Mammary epithelial cell (primary cell): ENCODE measurements at places on chromosomes 16 and 17. TPM values are rescaled to one million over a fixed set of nuclear protein-coding genes. Genes with fewer than 3 reads are reported as not detected.

The SEPTIN12 gene
- total RNA-seq: not detected in 2 replicates

The KRT24 gene
- total RNA-seq: not detected

The MAPT gene
- 0.40 and 0.54 TPM in 2 replicates for total RNA-seq

The NTN1 gene
- total RNA-seq: 10.7 and 18.6 TPM in 2 replicates

The DRC7 gene
- not detected in 2 replicates for total RNA-seq

The OR4D1 gene
- not detected for total RNA-seq

The MT4 gene
- total RNA-seq: not detected in 2 replicates

The SLC2A4 gene
- total RNA-seq: not detected

The IKZF3 gene
- total RNA-seq: 0.02 TPM in 1 of 2 replicates, not detected in the other

The SDR42E2 gene
- not detected in 2 replicates for total RNA-seq

The PPM1E gene
- total RNA-seq: 0.09 and 0.40 TPM in 2 replicates

GRCh38 chr17:17403899-17404576 is 72.8 kb upstream of the MED9 start:
- DNase-seq: no peak

- DNase-seq: peak; percentile 48
These were observed 465.9 kb upstream of the ERCC4 start for GRCh38 chr16:13453938-13454553.

DNA sequence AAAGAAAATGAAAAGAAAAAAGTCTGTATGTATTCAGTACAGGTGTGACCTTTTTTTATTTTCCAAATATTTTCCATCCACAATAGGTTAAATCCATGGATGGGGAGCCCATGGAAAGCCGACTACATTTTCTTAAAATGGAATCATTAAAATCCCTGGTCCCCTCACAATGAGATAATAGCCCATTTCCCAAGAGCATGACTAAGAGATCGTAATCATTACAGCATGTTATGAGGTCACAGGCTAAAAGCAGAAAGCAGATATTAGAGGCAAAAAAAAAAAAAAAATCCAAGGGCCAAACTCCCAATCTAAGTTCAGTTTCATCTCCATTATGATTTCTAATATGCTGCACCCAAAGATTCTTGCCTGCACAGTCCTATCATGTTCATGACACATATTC is 44.7 kb downstream of the CYTH1 start:
- DNase-seq: peak; percentile 73

DNA sequence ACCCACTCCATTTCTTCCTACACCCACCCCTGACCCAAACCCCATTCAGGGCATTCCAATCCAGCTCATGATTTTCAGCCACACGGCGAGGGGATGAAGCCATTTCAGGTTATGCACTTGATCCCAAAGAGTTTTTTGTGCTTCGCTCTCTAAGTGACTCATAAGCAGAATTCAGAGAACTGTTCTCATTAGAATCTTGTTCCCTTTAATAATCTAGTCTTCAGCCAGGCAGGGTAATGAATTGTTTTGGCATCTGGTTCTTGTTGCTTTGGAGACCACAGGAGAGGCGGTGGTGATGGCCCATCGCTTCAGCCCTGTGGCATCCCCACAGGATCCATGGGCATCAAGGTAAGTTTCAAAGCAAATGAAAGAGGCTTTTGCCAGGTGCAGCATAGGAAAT is 4.8 kb upstream of the KRT31 start:
- peak; percentile 46 for DNase-seq

DNA sequence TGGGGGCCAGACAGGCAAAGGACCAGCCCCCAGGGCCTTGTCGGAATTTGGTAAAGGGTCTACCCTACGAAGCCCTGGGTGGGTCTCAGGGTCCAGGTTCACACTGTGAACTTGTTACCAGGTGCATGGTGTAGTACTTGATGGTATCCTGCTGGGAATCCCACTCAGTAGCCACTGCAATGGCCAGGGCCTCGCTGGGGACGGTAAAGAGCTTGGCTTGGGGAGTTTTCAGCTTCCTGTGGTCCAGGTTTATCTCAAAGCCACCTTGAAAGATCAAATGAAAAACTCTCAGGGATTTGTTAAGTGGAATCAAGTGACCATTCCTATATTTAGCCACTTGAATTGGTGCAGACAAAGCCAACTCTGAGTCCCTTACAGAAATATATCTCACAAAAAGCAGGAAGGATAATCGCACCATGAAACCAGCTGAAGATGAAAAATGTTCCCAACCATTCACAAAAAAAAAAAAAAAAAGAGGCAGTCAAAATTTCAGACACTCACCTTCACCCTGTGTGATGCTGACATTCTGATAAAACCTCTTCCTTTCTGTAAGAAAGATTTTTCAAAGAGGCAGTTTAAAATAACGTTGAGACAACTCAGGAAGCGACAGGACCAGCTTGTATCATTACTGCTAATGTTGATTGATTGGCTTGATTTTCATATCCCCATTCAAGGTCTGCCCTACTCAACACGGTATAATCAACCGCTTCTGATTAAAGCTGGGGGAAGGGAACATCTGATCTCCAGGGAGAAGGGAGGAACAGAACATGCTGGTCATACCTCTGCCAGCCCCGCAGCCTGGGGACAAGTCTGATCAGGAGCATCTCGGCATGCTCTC is 10.6 kb downstream of the ATPAF2 start:
- no peak for DNase-seq

- no peak for DNase-seq
These were observed 14.4 kb downstream of the RFWD3 start for GRCh38 chr16:74652249-74652648.

DNA sequence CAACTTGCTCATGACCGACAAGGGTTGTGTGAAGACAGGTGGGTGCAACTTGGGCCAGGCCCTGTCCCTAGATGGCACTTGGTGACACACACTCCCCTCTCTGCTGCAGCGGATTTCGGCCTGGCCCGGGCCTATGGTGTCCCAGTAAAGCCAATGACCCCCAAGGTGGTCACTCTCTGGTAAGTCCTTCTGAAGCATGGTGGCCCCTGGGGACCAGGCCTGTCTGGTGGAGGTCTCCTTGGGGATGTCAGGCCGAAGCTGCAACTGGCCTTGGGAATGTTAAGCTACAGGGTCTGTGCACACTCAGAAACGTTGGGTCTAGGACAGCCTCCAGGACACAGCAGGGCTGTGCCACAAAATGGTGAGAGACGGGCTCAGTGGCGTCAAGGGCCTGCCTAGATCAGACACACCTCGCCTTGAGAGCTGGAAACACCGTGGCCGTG is 6.8 kb downstream of the CDK10 start:
- no peak for DNase-seq

DNA sequence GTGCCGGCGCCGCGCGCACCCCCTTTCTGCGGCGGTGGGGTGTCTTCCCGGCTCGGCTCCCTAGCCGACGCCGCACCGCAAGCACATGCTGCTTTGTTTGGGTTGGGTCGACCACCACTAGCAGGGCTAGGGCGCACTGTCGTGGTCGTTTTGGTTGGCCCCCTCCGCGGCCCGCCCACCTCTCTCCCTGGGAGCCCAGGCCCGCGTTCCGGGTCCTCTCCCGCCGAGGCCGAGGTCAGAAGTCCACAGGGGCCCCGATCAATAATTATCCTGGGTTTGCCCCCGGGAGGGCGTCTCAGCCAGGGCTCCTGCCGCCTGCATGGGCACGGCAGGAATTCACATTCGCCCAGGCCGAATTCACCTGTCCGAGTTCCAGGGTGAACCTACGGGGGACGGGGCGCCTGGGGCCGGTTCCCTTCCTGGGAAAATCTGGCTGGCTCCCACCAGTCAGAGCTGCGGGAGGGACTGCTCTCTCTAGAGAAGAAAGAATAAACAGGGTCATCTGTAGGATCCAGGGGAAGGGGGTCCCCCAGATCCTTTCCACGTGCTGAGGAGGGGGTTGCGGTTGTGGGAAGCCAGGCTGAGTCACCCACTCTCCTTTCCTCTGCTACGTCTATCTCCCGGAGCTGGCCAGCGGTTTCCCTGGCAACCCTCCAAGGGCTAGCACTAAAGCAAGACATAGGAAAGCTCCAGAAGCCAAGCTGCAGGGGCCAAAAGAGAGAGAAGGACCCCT is 584 bp upstream of the STAT5B start:
- DNase-seq: peak; percentile 65

- DNase-seq: no peak
These were observed 27.1 kb downstream of the CRAMP1 start for GRCh38 chr16:1639282-1639681.

GRCh38 chr17:30336369-30337171 is 2.7 kb upstream of the TMIGD1 start:
- DNase-seq: peak; percentile 52

- peak; percentile 83 for DNase-seq
These were observed 28.5 kb downstream of the TNS4 start for GRCh38 chr17:40472733-40473452.

DNA sequence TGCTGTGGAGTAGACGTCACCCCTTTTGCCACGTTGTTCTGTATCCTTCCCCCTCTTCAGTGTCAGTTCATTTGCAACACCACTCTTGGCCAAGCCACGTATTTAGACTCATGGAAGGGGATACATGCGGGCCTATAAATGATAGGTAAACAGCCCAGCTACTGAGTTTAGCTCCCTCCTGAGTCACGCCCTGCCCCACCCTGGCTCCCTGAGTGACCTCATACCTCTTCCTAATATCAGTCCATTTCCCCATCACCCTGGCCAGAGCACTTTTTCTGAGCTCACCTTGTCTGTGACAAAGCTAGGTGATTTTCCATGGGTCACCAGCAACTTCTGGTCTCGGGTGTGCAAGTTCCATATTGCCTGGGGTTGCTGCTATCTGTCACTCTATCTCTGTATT is 147.2 kb upstream of the MAF start:
- DNase-seq: no peak

GRCh38 chr16:49639739-49640431 is 216.0 kb downstream of the ZNF423 start:
- DNase-seq: no peak

GRCh38 chr17:63542942-63543821 is 7.1 kb upstream of the DCAF7 start:
- no peak for DNase-seq

DNA sequence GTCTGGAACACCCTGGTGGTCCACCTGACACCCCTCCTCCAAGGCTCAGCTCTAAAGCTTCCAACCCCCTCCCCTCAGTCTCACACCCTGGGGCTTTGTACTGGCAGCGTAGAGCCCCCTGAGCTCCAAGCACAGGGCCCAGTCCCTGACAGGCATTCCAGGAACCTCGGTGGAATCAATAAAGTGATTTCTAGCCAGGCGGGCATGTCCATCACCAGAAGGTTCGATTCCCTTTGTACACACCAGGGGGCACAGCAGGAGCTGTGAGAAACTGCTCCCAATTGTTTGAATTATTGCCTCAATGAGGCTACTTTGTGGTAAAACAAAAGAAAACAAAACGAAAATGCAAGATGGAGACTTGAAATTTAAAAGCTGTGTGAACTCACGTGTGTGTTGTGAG is 51.8 kb downstream of the SMPD3 start:
- DNase-seq: peak; percentile 26

DNA sequence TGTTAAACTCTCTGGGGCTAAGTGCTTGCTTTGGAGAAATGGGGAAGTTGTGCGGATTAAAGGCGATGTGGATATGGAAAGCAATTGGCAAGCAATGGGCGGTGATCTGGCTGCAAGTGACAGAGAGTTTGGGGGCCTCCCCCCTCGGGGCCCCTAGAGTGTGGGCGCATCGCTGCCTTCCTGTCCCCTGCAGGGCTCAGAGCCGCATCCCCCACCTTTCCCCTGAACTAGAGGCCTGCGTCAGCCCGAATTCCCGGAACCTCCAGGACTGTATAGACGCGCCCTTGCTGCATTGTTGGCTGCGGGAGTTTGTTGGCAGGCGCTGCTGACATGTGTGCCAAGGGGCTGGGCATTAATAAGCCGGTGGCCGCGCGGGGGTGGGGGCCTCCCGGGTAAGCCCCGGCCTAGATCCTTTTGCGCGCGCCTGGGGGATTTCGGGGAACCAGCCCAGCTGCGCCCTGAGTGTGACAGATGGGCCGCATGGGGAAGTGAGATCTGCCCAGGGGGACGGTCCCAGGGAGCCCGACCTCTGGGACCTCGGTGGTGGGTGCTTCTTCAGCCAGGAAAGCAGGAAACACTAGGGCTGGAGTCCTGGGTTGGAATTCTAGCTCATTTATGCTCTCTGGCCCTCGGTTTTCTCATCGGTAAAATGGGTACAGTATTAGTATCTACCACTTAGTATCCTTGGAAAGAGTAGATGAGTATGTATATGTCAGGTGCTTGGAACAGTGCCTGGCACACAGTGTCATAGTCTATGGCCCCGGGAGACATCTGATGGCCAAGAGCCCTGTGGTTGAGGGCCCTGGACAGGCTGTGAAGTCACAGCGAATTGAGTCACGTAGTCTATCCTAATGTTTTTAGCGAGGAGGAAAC is 1.0 kb downstream of the EEF2K start:
- peak; percentile 58 for DNase-seq

- DNase-seq: no peak
These were observed 8.2 kb downstream of the MTSS2 start for GRCh38 chr16:70677499-70678120.

- DNase-seq: no peak
These were observed 3.3 kb downstream of the BCAR1 start for GRCh38 chr16:75248142-75248535.

DNA sequence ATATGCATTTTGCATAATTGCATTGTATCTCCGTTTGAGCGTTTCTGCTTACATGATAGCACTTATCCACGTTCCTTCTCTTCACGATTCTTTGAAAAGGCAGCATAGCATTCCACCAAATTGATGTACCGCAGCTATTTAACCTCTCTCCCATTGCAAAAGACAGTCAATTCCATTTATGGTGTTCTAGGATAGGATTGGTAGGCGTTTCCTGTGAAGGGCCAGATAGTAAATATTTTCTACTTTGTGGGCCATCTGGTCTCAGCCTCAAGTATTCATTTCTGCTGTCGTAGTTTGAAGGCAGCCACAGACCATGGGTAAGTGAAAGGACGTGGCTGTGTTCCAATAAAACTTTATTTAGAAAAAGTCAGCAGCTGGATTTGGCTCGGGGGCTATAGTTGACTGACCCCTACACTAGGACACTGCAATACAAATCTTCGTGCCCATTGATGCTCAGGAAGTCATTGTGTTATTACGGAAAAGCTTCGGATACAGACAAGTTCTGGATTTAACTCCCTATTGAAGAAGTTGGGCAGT is 10.1 kb downstream of the SNX29 start:
- no peak for DNase-seq

DNA sequence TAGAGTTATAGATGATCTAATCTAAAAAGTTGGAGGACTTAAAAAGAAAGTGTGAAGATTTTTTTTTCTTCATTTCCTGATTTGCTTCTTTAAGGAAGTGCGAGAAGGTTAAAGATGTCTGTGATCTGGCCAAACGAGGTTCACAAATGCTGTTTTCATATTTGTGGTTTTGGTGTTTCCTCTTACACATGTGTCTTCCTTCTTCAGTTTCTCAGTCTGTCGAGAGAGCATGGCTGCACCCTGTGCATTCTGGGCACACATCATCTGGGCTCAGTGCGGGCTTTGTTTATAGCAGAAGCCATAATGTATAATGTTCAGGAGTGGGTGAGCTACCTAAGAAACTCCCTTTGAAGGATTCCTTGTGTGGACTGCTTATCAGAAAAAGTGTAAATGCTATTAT is 260.4 kb upstream of the TBX2 start:
- DNase-seq: peak; percentile 56

DNA sequence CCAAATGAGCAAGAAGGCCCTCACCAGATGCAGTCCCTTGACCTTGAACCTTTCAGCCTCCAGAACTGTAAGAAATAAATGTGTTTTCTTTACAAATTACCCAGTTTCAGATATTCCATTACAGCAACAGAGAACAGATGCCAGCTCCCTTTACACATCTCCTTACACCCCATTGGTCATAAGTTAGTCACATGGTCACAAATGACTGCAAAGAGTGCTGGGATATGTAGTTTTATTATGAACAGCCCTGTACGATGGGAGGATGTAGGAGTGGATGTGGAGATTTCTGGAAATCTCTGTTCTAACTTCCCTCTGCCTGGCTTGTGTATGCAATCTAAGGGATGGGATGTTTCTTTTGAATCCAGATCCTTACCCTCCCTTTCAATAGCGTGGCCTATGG is 13.3 kb upstream of the RPL38 start:
- peak; percentile 43 for DNase-seq
